ENCODE measurements at places on chromosomes 2 and 18.

- no peak for DNase-seq
Observed at GRCh38 chr2:20490300-20491181, 43.7 kb downstream of the RHOB start.

- no peak for DNase-seq
Observed at GRCh38 chr2:158004126-158004764, 97.4 kb upstream of the UPP2 start.

DNA sequence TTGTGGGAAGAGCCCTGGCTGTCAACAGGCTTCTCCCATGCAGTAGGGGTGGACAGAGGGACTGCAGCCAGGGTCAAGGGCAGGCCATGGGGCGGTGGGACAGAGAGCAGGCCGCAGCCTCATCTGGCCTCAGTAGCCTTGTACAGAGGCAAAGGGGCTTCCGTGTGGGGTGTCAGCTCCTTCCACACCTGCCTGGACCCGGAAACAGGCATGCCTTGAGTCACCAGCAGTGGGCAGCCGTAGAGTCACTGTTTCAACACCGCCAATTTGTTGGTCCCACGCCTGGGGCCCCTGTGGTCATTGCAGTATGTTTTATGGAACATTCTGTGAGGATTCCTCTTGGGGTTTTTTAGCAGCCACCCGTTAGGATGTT, 173.0 kb downstream of the SMAD7 start:
- no peak for DNase-seq

- no peak for DNase-seq
Observed at GRCh38 chr2:168935810-168936581, 34.9 kb downstream of the G6PC2 start.

GRCh38 chr2:25490217-25490616, 148.5 kb upstream of the DNMT3A start:
- no peak for DNase-seq

GRCh38 chr18:23415515-23415914, 37.6 kb upstream of the RIOK3 start:
- DNase-seq, result no peak

GRCh38 chr2:119857742-119858141, 98.0 kb downstream of the PTPN4 start:
- DNase-seq, result no peak

GRCh38 chr2:156116113-156116512, 216.4 kb downstream of the NR4A2 start:
- no peak for DNase-seq

GRCh38 chr2:170277951-170278350, 100.0 kb downstream of the MYO3B start:
- DNase-seq, result no peak

GRCh38 chr2:190138032-190138431, 75.5 kb upstream of the MSTN start:
- DNase-seq, result no peak

- DNase-seq, result no peak
Observed at GRCh38 chr2:218882866-218883366, 2.3 kb downstream of the WNT10A start.

DNA sequence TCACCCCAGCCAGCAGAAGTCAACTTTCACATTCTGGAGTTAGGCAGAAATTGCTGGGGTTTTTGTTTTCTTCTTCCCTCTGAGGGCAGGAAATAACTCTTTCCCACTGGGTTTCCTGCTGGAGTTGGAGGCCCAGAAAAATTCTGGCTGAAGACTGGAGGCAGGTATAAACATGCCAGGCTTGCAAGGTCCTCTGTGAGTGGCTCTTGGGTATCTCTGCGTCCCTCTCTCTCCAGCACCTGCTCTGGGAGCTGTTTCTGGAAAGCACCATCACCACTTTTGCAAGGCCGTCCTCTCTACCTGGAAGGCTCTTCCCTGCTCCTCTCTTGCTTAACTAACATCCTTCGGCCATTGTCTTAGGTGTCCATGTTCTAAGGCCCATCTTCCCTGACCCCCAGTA, 91.0 kb downstream of the MCFD2 start:
- no peak for DNase-seq
